NCI-H524 treated with DMSO at 0.1 percent for 48 hours (cell line): ENCODE measurements at places on chromosomes 1 and 21.

DNA sequence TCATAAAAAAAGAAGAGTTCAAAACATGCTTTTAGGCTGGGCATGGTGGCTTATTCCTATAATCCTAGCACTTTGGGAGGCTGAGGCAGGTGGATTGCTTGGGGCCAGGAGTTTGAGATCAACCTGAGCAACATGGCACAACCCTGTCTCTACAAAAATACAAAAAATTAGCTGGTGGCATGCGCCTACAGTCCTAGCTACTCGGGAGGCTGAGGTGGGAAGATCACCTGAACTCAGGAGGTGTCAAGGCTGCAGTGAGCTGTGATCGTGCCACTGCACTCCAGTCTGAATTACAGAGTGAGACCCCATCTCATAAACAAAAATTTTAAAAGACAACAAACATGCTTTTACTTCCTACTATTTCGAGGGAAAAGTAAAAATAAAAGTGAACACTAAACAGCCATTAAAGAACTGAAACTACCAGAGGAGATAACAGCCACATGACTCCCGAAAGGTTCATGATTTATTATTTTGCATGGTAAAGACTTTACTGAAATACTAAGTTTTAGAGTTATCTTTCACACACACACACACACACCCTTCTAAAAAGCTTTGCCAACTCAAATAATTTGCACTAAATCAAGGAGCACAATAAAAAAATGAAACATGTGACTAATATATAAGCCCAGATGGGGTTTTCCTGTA lies 48.1 kb downstream of the USP1 start:
- no peak for DNase-seq

DNA sequence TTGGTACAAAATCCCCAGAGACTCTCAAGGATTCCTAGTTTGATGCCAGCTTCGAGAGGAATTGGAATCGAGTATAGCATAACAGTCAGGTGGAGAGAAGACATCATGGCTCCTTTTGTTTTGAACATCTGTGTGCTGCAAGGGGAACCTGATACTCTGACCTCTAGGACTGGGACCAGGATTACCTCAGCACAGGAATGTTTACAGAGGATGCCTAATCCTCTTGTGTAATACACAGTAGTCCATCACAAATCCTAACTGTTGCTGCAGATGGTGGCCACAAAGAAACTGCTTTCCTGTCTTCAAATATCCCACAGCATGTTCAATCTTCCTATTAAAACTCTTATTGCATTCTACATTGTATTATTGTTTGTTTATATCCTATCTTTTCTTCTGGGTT lies 111.8 kb upstream of the PRMT6 start:
- peak; percentile 52 for DNase-seq

- DNase-seq = peak; percentile 48
Measured at GRCh38 chr1:8166406-8166805, 140.3 kb upstream of the ERRFI1 start.

- no peak for DNase-seq
Measured at GRCh38 chr1:27011058-27011764, 1.4 kb downstream of the TENT5B start.

GRCh38 chr21:16376673-16377072 lies 646.9 kb downstream of the USP25 start:
- no peak for DNase-seq

GRCh38 chr21:25283720-25284119 lies 323.6 kb downstream of the MRPL39 start:
- DNase-seq = no peak

- DNase-seq = no peak
Measured at GRCh38 chr1:208234721-208235120, 9.5 kb downstream of the PLXNA2 start.

GRCh38 chr1:87203904-87204303 lies 124.8 kb upstream of the LMO4 start:
- DNase-seq = no peak

DNA sequence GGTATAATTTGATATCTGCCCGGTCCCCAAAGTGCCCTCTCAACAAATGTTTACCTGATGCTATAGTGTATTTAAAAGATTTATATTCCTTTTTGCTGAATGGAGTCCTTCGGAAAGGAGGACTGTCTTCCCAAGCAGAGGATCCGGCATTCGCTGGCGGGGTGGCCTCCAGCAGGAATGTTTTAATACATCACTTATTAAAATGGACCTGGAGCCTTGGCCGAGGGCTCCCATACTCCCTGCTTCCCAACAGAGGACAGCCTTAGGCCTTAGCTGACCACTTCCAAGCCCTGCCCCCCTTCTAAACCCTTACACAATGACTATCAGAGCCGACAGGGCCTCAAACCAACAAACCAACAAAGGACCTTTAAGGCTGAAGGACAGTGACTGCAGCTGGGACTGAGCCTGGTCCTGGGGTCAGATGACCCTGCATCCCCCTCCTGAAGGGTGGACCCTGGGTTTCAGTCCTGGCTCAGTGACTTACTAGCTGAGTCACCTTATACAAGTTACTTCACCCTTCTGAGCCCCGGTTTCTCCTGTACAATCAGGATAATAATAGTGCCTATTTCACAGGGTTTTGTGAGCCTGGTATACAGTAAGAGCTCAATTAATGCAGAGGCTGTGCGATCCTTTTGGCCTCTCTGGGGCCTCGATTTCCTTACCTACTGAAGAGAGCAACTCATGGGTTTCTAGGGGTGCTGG lies 5.6 kb downstream of the CAMK2N1 start:
- no peak for DNase-seq

DNA sequence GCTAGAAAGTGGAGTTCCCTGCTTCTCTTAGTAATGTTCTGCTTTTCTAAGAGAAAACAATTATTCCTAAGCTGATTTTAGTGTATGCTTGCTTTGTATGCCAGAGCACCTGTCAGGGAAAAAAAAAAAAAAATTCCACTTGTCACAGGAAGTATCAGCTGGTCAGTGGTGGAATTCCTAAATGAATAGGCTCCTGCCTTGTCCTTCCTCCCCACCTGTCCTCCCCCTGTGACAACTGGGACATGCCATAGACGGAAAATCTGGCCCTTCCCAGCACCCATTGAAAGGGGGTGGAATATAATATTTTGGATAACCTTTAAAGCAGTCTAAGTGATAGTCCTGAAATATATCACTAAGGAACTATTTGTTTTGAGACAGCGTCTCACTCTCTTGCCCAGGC lies 10.8 kb downstream of the FNDC5 start:
- DNase-seq = no peak

DNA sequence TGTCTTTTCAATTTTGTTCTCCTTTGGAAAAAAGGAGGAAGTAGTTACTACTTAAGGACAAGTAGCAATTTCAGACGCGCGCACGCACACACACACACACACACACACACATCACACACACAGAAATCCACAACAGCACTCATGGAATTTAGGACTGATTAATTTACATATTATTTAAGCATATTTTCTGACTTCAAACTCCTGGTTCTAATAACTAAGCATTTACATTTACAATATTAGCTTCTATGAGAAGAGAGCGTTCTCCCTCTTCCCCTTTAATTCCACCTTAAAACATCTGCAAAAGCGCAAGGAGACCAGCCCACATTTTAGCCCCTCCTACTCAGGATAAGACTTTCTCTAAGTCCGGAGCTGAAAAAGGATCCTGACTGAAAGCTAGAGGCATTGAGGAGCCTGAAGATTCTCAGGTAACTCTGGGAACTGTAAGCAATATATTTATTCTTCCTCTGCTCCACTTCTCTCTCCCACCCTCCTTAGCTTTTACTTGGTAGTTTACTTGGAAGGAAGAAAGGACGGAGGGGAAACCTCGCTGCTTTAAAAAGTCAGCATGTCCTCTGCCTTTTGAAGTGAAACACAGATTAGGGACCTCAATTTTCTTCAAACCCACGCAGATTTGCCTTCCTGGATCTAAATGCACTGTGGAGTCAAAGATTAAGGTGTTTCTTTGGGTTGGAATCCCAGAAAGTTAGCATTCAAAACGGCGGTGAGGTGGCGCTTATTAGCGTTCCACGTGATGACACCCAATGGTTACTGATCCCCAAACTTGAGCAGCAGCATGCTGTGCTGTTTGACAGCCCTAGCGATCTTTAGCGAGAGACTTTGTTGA lies at the start of gene PLA2G4A:
PLA2G4A (plus strand) TSS at position 339 of the 844 bp plus-strand sequence. CDS start 25,406 bp downstream, outside the sequence.
- peak; percentile 8 for DNase-seq

GRCh38 chr21:33268737-33269441 lies 2.7 kb downstream of the IL10RB start:
- DNase-seq = no peak

- DNase-seq = no peak
Measured at GRCh38 chr1:67898033-67898726, 64.9 kb upstream of the GNG12 start.

- DNase-seq = no peak
Measured at GRCh38 chr21:38136201-38136600, 120.6 kb upstream of the KCNJ15 start.

- DNase-seq = no peak
Measured at GRCh38 chr1:71610476-71610875, 529.6 kb upstream of the ZRANB2 start.

DNA sequence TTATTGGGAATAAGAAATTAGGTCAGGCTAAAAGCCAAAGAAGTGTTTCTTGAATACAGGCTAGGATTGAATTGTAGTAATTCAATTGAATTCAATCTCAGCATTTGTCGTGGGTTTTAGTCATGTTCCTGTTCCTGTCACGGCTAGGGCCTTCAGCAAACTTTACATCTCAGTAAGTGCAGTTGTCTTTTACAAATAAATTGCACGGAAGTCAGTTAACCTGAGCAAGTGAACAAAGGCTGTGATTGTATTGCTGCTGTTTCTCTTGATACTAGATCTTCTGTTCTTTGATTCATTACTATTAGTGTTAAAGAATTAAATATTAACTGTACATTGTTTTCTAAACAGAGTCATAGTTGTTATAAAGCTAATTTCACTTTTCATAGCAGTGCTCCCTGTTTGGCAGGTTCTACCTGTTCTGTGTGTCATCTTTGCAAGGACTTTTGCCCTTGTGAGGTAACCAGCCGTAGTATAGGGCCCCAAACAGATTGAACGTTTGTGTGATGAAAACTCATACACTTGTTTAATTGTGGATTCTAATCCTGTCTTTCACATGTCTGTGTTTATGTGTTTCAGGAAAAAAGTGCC lies 164.4 kb downstream of the EDEM3 start:
- DNase-seq = no peak

DNA sequence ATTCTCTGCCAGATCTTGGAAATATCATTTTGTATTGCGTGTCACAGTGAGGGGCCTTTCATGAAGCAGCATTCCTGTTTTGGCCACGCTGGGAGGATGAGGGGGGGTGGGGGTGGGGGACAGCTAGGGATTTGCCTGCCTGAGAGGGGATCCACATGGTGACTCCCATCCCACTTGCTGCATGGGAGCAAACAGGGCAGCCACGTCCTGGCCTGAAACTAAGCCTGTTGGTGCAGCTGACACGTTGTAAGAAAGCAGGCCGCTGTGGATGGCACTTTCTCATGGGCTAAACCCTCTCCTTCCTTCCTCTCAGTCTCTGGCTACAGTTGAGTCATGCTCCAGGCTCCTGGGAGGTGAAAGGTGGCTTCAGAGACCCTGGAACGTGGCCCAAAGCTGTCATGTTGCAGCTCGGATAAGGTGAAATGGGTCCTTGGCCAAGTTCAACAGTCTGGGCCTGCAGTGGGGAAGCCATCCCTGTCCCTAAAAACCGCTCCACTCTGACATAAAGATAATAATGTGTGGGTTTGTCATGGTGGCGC lies 346.7 kb upstream of the VAMP3 start:
- DNase-seq = no peak

GRCh38 chr1:17655922-17656321 lies 99.2 kb upstream of the ACTL8 start:
- no peak for DNase-seq

DNA sequence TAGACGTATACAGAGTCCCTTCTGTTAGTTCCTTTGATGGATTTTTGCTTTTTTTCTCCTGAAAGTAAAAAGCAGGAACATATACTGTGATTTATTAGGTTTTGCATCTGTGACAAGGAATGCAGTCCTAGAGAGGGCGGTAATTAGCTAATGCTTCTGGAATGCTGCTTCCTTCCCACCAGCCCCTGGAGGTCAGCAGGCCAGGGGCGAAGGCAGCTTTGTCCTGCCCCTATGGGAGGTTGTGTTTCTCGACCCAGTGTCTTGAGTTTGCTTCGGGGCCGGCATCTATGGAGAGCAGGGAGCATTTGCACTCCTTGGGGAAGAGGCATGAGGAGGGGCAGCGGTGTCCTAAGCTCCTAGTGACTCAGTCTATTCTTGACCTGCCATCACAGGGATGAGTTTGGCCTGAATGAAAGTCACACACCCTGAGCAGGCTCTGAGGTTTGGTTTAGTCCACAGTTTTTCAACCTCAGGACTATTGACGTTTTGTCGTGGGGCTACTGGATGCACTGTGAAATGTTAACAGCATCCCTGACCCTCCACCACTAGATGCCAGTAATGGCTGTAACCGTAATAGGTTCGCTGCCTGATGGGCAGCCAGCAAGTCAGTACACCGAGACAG lies 85.0 kb upstream of the KCNJ15 start:
- no peak for DNase-seq

GRCh38 chr1:50949286-50949982 lies 10.6 kb downstream of the FAF1 start:
- no peak for DNase-seq

DNA sequence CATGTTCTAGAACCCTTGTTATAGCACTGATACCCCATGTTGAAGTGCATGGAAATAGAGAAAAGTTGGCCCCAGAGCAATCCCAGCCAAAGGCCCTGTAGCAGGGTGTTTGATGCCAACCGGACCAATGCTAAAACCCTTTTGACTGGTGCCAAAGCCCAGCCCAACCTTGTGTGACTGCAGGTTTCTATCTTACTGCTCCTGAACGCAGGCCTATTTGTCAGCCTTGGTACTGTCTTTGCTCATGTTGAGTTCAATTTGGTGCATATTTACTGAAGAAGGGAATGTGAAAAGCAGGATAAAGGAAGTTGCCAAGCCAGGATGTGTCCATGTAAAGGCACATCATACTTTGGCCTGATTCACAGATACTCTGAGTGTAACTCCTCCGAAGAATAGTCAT lies 51.7 kb upstream of the NFASC start:
- no peak for DNase-seq

GRCh38 chr21:38997051-38997842 lies 186.0 kb downstream of the PSMG1 start:
- DNase-seq = no peak

DNA sequence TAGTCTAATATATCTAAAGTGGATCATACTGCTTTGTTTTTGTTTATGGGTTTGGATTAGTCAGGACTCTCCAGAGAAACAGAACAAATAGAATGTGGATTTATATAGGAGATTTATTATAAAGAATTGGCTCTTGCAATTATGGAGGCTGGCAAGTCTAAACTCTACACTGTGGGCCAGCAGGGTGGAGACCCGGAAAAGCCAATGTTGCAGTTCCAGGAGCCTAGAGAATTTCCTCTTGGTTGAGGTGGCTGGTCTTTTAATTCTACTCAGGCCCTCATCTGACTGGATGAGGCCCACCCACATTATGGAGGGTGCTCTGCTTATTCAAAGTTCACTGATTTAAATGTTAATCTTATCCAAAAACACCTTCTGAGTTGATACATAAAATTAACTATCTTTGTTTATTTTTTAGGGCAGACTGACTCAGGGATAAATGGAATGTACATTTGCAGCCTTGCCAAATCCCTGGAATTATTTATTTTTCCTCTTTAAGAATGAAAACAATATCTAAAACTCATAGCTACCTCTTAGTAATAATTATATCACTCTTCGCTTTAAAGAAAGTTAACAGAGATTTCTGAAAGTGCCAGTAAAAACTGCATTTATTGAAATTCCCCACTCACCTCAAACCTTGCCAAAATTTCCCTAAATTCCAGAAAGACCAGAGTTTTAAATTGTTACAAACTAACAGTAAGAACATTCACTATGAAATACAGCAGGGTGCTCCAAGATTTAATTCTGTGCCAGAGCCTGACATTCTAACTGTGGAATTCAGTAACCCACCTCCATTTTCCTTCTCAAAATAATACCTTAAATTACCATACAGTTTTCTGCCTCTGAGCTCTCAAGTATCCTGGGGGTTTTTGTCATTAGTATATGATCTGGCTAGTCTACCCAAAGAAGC lies 36.6 kb upstream of the SSX2IP start:
- no peak for DNase-seq
